AG20443 (cell line): ENCODE measurements at places on chromosomes 2 and 18.

DNA sequence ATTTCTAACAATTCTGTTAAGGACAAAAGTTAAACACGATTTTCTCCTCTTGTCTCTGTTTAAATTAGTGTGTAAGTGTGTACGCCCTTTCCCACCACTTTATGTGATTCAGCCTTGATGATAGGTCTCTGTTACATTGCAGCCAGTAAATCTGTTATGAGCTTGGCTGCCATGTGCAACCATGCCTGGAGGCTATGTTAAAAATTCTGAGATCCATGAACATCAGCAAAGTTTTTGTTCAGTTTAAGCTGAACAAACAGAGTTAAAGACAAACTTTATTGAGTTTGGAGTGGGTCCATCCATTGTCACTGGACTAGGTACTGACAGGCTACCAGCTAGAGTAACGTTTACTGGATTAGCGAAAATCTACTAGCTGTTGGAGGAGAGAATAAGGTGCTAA is 110.4 kb downstream of the NCKAP5 start:
- no peak for DNase-seq

GRCh38 chr2:167581961-167582574 is 665.3 kb downstream of the STK39 start:
- no peak for DNase-seq

GRCh38 chr2:237000481-237000880 is 85.2 kb upstream of the COPS8 start:
- DNase-seq = no peak

- no peak for DNase-seq
Measured at GRCh38 chr2:123061534-123061933, 963.6 kb upstream of the CNTNAP5 start.

GRCh38 chr2:181991171-181991885 is 5.7 kb downstream of the PPP1R1C start:
- no peak for DNase-seq

GRCh38 chr2:122100756-122101155 is 345.3 kb downstream of the TSN start:
- no peak for DNase-seq

DNA sequence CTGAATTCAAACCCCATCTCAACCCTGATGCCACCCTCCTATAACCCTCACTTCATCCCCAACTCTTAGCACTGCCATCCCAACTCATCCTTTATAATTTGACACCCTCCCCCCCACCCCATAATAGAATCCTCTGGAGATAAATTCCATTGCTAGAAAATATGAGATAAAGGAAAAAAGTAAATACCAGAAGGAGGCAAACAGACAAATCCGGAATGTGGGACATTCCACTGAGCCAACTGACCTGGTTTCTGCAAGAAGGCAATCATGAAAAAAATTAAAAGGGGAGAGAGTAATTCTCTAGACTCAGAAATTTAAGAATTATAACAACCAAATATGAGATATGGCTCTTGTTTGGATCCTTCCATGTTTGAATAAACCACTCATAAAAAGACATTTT is 132.4 kb downstream of the CYP26B1 start:
- DNase-seq = no peak

- no peak for DNase-seq
Measured at GRCh38 chr18:5029592-5029991, 167.5 kb downstream of the AKAIN1 start.

- no peak for DNase-seq
Measured at GRCh38 chr2:128369602-128370467, 51.2 kb upstream of the HS6ST1 start.

GRCh38 chr18:5317186-5317585 is 21.7 kb upstream of the ZBTB14 start:
- no peak for DNase-seq

DNA sequence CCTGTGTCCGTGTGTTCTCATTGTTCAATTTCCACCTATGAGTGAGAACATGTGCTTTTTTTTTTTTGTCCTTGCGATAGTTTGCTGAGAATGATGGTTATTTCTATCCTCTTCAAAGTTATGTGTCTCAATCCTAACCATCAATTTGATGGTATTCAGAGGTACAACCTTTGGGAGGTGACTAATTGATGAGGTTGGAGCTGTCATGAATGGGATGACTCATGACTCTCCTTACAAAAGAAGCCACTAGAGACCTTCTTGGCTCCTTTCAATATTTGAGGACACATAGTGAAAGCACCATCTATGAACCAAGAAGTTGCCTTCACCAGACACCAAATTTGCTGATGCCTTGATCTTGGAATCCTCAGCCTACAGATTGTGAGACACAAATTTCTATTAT is 677.1 kb upstream of the DDX18 start:
- DNase-seq = no peak

- DNase-seq = no peak
Measured at GRCh38 chr2:14231391-14231898, 401.1 kb upstream of the LRATD1 start.

- DNase-seq = no peak
Measured at GRCh38 chr2:131030478-131030971, 62.7 kb downstream of the FAM168B start.

DNA sequence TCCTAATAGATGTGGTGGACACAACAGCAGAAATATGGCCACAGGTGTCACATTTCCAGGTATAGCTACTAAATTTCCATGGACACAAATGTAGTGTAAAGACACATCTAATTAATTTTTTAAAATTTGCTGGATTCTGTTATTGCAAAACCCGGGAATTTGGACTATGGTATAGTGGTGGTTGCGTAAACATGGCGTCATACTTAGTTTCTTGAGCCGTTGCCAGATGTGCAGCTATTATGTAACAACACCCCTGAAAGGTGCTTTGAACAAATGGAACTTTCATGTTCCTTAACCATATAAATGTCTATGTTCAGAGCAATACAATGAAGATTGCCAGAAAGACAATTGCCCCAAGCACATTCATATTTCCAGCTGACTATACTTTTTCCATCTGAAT is 85.9 kb downstream of the HRH4 start:
- no peak for DNase-seq

DNA sequence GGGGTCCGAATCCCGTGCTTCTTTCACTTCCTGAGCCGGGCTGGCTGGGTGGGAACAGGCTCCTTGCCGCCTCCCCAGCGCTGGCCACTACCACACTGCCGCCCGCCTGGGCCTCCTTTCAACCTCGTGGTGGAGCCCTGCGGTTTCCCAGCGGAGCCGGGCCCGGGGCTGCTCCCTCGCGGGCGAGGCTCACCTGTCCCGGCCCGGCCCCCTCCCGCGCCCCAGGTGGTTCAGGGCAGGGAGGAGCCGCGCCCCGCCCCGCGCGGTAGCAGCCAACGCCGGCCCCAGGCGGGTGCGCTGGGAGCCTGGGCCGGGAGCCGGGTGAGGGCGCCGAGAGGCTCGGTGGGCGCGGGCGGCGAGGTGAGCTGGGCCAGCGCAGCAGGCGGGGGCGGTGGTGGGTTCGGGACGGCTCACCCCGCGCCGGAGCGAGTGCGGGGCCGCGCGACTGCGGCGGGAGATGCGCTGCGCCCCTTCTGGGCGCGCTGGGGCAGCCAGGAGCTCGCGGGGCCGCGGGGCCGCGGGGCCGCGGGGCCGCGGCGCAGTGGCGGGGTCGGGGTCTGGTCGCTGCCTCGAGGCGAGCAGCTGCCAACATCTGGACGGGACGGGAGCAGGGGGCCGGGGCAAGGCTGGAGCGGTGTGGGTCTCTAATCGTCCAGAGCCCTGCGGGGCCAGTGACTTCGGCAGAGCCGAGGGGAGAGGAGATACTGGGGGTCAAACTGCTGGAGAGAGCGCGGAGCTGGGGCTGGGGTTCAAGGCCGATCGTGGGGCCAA is at the start of gene LYPD6B:
TSS of gene LYPD6B (plus strand) at position 258 of the 771 bp plus-strand sequence. CDS start 92,250 bp downstream, outside the sequence.
- peak; percentile 67 for DNase-seq

GRCh38 chr2:108594132-108594981 is 60.1 kb downstream of the LIMS1 start:
- DNase-seq = peak; percentile 62

DNA sequence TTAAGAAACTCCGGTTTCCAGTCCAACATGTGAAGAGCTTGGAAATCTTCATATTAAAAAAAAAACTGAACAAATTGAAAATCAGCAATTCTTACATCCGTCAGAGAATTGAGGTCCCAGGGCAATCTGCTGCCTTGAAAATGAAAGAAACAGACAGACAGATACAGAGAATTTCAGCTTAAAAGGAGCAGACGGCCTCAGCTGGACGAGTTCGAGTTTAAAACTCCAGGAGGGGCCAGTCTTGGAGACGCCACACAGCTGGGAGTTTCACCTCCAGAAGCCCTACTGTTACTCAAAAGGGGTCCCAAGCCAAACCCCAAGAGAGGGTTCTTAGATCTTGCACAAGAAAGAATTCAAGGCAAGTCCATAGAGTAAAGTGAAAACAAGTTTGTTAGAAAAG is 226.5 kb upstream of the ARL4C start:
- no peak for DNase-seq

GRCh38 chr18:28018351-28018750 is 158.6 kb downstream of the CDH2 start:
- no peak for DNase-seq

DNA sequence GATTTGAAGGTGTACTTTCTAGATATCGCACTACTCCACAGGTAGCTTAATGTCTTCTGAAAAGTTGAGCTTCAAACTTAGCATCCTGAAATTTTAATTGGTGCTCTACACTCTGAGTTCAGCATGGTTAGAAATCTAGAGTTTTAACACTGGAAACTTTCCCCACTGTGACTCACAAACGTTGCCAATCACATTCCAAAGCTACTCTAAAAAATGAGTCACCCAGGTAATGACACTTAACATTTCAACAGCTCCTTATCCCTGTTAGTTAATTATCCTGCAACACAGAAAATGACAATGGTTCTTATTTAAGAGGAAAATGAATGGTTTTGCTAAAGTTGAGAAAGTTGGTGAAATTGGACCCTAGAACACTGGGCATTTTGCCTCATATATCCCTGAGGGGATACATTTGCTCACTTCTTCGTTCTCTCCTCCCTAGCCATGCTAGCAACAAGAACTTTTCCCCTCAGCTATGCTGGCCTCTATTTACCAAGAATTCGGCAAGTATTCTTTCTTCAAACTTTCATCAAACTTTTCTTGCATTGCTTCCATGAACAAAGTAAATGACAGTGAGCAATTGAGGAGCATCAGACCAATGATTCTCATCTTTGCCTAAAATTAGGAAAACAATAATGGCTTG is 1024.1 kb upstream of the KLHL29 start:
- DNase-seq = no peak

DNA sequence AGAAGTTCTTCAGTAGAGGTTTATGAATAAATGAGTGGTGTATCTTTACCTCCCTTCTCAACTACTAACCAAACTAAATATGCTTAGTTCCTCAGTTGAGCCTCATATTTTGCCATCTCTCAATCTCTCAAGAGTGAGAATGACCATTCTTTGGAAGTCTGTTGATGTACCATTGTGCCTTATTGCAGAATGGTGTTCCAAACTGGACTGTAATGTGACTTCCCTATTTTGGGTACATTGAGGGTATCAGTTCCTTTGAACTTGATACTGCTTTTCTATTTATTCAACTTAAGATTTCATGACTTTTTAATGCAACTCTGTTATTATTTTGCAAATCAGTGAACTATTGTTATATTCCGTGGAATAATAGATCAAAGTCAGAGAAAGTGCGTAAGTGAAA is 159.4 kb downstream of the PTPRM start:
- DNase-seq = no peak

- DNase-seq = no peak
Measured at GRCh38 chr2:163119966-163120365, 281.4 kb upstream of the KCNH7 start.

GRCh38 chr2:241187101-241187917 is 1.2 kb upstream of the ANO7 start:
- no peak for DNase-seq

- DNase-seq = peak; percentile 66
Measured at GRCh38 chr2:190996338-190996946, 17.5 kb downstream of the STAT1 start.

- no peak for DNase-seq
Measured at GRCh38 chr2:60383401-60384143, 169.9 kb downstream of the BCL11A start.

GRCh38 chr2:83531206-83531826 is 927.8 kb downstream of the SUCLG1 start:
- DNase-seq = no peak

DNA sequence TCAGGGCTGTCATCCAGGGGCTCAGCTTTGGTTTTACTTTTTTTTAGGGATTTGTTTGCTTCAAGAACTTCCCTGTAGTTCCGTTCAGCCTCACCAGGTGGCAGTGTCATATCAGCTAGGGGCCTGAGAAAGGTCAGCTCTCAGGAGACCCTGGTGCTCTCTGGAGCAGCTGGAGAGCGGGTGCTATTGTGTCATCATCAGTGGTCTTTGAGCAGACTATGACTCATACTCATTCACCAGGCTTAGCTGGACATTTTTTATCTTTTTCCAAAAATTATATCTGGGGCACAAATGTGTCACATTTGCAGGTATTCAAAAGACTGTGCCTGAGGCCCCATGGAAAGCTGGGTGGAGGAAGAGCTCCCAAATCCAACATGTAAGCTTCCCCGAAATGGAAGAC is 24.4 kb downstream of the ZNF892 start:
- DNase-seq = peak; percentile 87

GRCh38 chr2:106695919-106696318 is 190.0 kb downstream of the ST6GAL2 start:
- DNase-seq = no peak

DNA sequence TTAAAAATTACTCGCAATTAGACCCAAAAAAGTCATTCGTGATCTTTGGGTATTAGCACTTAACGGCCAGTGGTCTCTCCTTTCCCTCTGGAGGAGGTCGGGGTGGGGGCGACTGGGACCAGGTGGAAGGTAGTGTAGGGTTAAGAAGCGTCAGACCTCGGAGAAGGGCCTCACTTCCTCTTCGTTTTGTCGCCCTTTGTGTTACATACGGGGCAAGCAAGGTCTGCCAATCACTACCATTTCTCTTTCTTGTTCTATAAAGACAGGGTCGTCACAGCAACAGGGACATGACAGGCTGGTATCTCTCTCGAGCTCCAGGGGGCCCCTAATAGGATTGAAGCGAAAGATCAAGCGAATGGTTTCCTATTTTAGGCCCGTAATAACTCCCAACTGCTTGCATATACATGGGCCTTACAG is 136.6 kb downstream of the INSIG2 start:
- DNase-seq = no peak

GRCh38 chr18:70292628-70293027 is 3.8 kb downstream of the SOCS6 start:
- no peak for DNase-seq
